ENCODE measurements at places on chromosomes 2 and 18.

GRCh38 chr2:240877460-240878340 is 9.1 kb downstream of the AGXT start:
- no peak for DNase-seq

GRCh38 chr2:96099861-96100798 is 16.2 kb downstream of the ADRA2B start:
- no peak for DNase-seq

GRCh38 chr18:54946149-54946581 is 13.1 kb downstream of the CCDC68 start:
- no peak for DNase-seq

DNA sequence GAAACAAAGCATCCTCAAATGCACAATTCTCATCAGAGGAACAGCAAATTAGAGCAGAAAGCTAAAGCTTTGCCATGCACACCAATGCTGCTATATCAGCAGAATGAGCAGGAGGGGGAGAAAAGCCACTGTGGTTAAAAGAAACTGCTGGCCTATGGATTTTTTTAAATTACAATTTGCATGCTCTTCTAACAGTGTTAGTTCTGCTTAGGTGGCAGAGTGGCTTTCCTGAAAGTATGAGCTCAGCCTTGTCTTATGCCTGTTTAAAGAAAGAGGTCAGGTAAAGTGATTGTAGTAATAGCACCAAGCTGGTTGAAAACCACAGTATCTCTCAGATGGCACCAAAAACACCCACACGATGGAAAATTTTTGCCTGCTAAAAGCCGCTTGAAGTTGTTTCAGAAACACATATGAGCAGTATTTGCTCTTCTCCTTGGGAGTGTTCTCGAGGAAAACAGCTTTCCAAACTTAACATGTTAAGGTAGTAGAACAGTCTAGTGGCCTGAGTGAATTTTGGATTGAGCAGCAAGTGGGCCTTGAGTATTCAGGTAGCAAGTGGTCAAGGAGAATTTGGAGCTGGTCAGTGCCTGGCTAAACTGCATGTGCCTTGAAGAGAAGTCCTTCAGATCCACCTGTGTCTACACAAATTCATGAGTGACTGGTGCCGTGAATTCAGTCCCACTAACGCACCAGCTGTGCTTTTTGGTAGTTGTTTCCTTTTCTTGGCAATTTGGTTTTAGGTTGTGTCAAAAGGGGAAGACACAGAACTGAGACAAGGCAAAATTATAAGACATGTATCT is 19.6 kb upstream of the NDUFV2 start:
- no peak for DNase-seq

DNA sequence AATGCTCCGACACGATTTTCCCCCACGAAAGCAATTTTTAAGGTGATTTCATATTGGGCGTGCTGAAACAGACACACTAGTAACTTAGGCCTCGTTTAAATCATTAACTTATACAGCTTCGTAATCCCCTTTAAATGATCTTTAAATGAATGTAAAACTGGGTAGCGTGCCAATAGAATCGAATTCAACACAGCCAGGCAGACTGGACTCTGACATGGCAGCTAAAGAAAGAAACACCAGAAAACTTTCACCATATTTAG is 2.4 kb upstream of the ID2 start:
- DNase-seq: no peak

DNA sequence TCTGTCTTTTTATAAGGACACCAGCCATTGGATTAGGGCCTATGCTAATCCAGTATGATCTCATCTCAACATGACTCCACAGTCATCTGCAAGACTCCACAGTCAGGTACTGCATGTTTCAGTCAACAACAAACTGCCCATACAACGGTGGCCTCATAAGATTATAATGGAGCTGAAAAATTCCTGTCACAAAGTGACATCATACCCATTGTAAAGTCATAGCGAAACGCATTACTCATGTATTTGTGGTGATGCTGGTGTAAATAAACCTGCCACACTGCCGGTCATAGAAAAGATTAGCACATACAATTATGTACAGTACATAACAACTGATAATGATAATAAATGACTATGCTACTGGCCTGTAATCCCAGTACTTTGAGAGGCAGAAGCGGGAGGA is 102.2 kb downstream of the TEX51 start:
- DNase-seq: no peak

DNA sequence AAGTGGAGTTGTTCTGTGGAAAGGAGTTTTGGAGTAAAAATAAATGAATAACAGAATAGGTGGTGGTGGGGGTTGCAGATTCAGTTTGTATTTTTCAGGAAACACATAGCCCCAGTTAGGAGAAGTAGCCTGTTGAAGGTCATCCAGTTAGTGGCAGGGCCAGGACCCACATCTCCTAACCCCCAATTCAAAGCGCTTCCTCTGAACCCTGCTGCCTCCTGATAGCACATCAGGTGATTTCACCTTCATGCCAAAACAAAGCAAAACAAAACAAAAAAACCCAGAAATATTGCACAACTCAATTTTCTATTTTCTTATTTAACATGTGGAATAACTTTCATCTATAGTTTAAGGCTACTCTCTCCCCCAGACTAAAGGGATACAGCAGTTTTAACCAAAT is 112.3 kb upstream of the UGP2 start:
- DNase-seq: no peak

DNA sequence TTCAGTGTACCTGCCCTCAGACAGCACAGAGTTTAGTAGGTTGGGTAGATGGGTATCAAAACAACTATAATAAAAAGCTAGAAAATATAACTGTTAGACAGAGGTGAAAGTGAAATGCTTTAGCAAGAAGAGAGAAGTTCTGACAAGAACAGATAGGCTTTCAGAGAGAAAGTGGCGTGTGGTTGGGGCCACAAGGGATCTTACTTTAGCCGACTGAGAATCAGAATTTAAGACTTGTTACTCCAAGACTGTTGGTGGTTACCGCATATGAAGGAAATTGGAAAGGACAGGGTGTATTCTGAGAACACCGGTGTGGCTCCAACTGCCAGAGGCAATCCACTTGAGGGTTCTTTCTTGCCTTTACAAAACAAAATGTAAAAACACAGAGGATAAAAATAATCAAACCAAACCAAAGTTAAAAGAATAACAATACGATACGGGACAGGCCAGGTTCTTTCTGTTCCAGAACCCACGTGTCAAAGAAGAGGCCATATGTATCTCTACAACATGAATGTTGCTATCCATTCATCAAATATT is 44.4 kb upstream of the AGPS start:
- DNase-seq: no peak

DNA sequence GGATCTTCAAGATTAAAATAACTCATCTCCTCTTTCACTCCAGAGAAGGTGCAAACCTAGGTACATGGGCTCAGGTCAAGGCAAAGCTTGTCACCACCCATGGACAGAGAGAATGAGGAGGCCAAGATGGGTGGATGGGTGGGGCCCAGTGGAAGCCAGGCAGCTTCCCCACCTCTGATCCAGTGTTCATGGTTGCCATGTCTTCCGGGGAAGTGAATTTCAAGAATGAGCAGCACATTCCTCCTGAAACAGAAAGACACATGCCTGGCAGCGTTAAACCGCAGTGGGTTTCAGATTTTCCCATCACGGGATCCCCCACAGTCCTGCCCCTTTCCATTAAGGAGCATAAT is 301.7 kb downstream of the EIPR1 start:
- no peak for DNase-seq

DNA sequence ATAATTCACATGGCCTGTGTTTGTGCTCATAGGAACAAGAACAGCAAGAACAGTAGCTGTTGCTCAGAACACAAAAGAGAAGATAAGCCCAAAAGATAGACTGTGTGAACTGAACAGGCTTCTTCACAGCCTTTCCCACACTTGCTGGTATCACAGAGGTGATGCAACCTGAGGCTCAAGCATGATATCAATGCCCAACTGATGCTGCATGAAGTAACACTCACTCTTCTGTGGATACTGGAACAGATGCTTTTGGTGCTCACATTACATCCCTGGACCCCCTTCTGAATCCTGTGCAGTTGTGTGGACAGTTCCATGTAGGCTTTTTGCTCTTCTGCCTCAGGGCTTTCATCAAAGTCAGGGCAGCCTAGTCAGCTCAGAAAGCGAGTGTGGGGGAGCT is 88.4 kb upstream of the RND3 start:
- no peak for DNase-seq

GRCh38 chr2:135256531-135257260 is 204.6 kb downstream of the RAB3GAP1 start:
- DNase-seq: no peak

GRCh38 chr2:170566138-170566537 is 149.0 kb upstream of the SP5 start:
- DNase-seq: no peak

DNA sequence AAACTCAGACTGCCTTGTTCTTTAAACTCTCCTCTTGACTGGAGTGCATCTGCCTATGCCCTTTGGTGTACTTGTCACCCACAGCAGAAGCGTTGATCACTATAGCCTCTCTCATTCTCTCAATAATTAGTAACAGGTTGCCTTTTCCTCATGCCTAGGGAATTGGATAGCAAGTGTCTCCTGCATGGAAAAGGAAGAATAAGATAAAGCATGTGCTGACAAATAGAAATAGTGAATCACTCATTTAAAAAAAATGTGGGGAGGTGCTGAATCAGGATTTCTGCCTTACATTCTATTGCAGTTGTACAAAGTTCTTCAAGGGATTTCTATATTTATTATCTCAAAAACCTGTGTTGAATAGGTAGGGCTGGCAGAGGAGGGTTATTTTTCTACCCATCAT is 323.0 kb downstream of the TXNL1 start:
- peak; percentile 31 for DNase-seq

GRCh38 chr2:226652369-226652768 is 147.3 kb downstream of the IRS1 start:
- peak; percentile 76 for DNase-seq

DNA sequence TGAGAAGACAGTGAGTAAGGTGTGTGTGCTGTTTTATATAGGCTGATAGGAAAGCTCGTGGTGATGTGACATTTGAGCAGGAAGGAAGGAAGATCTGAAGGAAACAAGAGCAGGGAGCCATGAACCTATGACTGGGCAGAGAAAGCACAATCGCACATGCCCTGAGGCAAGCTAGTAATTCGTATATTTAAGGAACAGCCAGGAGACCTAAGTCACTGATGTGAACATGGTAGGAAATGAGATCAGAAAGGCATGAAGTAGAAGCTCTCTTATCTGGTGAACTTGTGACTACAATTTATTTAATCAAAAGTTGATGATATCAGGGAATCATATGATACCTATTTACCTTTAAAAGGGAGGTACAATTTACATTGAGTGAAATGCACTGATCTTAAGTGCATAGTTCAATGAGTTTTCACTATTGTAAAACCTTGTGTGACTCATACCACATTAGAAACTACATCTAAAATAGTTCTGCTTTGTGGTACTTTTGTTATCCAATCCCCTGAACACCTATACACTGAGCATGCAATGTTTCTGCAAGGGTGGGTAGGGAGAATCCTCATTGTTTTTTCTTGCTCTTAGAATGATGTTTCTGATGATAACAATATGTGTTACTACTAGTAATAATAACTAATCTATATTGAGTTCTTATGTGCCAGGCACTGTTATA is 67.5 kb downstream of the GALNT13 start:
- no peak for DNase-seq

- DNase-seq: no peak
These were observed 234.6 kb upstream of the RAB12 start for GRCh38 chr18:8374676-8375075.

DNA sequence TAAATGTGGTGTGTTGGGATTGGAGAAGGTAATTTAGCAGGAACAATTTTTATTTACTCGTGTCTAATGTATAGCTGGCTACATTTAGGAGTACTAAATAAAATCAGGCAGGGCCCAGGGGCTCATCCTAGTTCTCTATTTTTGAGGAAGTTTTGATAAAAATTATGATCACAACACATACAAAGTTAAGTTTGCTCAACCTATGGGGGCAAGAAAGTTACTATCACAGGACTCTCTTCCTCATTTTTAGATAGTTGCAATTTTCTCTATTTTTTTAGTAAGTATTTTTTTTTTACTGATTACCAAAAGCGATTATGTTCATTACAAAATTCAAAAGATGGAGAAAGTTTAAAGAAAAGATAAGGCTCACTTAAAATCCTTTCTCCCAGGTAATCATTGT is 60.0 kb upstream of the RPE start:
- no peak for DNase-seq

GRCh38 chr2:28444956-28445355 is 50.9 kb upstream of the PLB1 start:
- DNase-seq: no peak

GRCh38 chr2:42239811-42240210 is 70.7 kb downstream of the EML4 start:
- no peak for DNase-seq

DNA sequence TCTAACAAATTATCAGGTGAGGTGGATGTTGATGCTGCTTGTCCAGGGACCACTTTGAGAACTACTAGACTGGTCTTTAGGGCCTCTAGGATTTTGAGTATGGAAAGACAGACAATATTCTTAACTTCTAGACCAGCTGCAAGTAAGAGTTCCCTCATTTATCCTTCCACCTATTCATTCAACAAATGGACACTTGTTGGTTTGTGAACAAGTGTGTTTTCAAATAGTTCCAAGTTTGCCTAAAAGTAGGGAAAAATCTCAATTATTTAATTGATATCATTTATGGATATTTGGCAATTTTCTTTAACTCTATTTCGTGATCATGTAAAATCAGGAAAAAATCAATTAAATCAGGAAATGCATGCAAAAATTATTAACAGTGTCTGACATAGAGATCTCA is 245.4 kb downstream of the NCKAP5 start:
- no peak for DNase-seq

DNA sequence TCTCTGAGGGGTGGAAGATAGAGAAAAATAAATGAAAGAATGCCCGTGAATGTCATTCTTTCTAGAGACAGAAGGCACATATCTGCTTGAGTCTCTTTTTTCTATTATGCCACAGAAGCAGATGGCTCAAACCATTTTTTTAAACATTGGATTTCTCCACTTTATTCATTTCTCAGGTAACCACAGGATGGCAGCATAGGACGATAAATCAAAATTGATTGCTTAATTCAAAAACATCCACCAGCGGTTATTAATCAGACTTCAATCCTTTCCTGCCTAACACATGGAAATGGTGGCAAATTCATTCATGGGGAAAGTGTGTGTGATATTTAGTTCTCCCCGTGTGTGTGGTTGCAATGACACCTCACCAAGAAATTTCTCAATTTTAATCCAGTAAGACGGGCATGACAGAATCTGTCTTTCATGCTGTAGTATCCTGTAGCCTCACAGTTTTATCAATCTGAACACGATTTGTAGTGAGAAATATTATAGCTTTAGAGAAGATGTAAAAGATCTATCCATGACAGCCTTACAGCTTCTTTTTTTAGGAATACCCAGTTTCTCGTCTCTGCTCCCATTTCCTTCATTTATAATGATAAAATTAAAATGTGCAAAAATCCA is 72.2 kb downstream of the DSC3 start:
- no peak for DNase-seq

DNA sequence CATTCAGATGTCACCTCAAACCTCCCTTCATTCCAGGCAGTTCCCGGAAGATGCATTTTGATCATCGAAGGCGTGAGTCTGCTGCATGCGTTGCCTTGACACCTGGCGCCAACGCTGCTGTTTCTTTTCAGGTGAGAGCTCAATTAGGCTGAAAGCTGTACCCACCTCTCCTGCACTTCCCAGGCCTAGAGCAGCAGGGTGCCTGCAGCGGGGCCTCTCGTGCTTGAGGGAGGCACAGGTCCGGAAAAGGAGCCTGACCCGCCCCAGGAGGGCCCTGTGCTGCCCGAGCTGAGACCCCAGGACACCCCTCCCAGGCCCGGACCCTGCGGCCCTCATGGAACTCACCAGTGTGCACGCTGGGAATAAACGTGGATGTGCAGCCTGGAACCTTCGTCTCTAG is 31.4 kb upstream of the KCNG2 start:
- DNase-seq: no peak
